ENCODE measurements at places on chromosomes 5 and 9. TPM values are rescaled to one million over a fixed set of nuclear protein-coding genes. Genes with fewer than 3 reads are reported as not detected.

DNA sequence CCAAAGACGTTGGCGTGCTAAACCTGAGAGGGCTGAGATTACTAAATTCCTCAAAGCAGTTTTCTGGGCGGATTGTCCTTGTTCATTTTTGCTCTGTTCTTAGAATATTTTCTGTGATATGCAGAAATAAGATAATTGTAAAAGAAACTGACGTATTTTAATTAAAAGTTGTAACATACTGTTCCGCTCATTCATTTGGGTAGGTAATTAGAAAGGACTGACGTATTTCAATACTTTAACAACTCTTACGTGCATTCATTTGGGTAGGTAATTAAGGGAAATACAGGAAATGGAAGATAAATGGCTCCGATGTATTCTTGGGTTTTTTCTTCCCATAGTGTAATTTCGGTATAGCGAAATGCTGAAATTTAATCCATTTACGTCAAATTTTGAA lies 1.1 kb downstream of the OSTF1 start:
- peaks cover 61% of the 10 kb centered on the region for H3K4me1 ChIP-seq
- H3K27me3 ChIP-seq = no peaks in the 10 kb centered on the region
- H3K4me3 ChIP-seq = peak overlapping the region; percentile 92

GRCh38 chr5:80704221-80704620 lies 49.4 kb upstream of the DHFR start:
- no peaks in the 10 kb centered on the region for H3K27me3 ChIP-seq
- DNase-seq = no peak
- H3K36me3 ChIP-seq = peaks cover 34% of the 10 kb centered on the region
- no peak overlapping the region for H3K4me3 ChIP-seq

- no peak overlapping the region for H3K4me3 ChIP-seq
- H3K27ac ChIP-seq = no peak overlapping the region
- no peak for DNase-seq
- no peaks in the 10 kb centered on the region for H3K36me3 ChIP-seq
- H3K4me1 ChIP-seq = no peaks in the 10 kb centered on the region
- H3K27me3 ChIP-seq = peaks cover 7% of the 10 kb centered on the region
Measured at GRCh38 chr9:2261421-2262103, 246.4 kb downstream of the SMARCA2 start.

DNA sequence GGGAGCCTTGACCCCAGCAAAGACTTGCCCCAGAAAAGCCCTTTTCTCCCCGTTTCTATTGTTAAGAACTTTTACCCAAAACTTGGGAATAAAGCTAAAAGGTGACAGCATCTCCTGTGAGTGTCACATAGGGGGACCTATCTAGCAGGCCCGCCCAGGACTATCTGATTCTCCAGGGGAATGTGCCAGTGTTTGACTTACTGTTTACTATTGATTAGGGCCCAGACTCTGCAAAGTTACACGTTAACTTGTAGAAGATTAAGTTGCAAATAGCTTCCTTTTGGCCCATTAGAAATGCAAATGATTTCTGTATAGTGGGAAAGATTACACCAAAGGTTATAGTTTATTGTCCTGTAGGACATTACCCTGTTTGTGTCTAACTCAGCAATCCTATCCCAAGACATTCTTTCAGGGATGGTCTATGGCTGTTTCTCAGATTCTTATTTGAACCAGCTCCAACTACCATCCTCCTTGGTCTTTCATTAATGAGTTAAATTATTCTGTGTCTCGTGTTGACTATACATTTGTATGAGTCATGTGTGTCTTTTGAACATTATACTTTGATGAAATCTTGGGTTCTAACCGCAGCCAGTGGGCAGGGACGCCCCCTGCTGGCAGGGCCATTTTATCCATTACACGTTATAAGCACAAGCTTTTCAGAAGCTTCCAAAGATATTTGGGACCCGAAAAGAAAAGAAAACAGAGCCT lies 60.7 kb downstream of the HRH2 start:
- H3K36me3 ChIP-seq = peaks cover 23% of the 10 kb centered on the region
- no peak overlapping the region for H3K4me3 ChIP-seq
- H3K27me3 ChIP-seq = peaks cover 1% of the 10 kb centered on the region
- no peak overlapping the region for H3K27ac ChIP-seq
- peak; percentile 86 for DNase-seq

DNA sequence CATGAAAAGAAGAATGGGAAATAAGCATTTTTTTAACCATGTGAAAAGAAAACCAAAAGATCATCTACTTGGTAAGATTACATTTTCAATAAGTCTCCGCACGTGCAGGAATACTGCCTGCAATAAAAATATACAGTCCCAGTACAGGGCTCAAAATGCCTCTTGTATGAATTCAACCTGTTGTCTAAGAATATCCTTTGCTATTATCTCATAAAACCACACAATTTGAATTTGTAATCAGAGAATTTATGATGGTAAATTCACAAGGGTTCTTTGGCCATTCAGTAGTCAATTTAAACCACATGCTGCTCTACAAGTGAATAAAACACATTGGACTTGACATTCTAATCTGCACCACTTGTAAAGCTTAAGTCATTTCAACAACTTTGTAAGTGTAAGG lies 46.6 kb downstream of the ST8SIA4 start:
- H3K4me3 ChIP-seq = peak overlapping the region; percentile 52
- peak overlapping the region; percentile 80 for H3K27ac ChIP-seq
- DNase-seq = no peak
- peaks cover 51% of the 10 kb centered on the region for H3K36me3 ChIP-seq
- peaks cover 48% of the 10 kb centered on the region for H3K4me1 ChIP-seq

DNA sequence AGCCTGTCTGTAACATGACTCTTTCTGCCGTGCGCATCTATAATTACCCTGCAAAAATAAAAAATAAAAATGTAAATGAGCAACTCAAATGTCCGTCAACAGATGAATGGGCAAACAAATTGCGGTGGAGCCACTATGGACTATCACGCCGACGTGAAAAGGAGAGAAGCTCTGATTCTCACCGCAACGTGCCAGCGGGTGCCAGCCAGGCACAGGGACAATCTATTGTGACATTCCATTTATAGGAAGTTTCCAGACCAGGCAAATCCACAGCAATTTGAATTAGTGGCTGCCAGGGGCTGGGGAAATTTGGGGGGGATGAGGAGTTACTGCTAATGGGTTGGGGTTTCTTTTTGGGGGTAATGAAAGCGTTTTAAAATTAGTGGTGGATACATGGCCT lies 96.8 kb downstream of the VAV2 start:
- no peak for DNase-seq
- H3K4me3 ChIP-seq = no peak overlapping the region
- no peaks in the 10 kb centered on the region for H3K27me3 ChIP-seq
- no peaks in the 10 kb centered on the region for H3K4me1 ChIP-seq
- no peak overlapping the region for H3K27ac ChIP-seq

- no peak overlapping the region for H3K27ac ChIP-seq
- peak overlapping the region; percentile 17 for H3K4me3 ChIP-seq
- no peaks in the 10 kb centered on the region for H3K36me3 ChIP-seq
- DNase-seq = no peak
- H3K4me1 ChIP-seq = peaks cover 6% of the 10 kb centered on the region
Measured at GRCh38 chr9:130936285-130937117, 2.5 kb downstream of the FIBCD1 start.

GRCh38 chr5:171907725-171908343 lies 98.6 kb downstream of the FBXW11 start:
- peaks cover 17% of the 10 kb centered on the region for H3K36me3 ChIP-seq
- DNase-seq = peak; percentile 86
- H3K4me1 ChIP-seq = peaks cover 36% of the 10 kb centered on the region
- peak overlapping the region; percentile 76 for H3K27ac ChIP-seq

DNA sequence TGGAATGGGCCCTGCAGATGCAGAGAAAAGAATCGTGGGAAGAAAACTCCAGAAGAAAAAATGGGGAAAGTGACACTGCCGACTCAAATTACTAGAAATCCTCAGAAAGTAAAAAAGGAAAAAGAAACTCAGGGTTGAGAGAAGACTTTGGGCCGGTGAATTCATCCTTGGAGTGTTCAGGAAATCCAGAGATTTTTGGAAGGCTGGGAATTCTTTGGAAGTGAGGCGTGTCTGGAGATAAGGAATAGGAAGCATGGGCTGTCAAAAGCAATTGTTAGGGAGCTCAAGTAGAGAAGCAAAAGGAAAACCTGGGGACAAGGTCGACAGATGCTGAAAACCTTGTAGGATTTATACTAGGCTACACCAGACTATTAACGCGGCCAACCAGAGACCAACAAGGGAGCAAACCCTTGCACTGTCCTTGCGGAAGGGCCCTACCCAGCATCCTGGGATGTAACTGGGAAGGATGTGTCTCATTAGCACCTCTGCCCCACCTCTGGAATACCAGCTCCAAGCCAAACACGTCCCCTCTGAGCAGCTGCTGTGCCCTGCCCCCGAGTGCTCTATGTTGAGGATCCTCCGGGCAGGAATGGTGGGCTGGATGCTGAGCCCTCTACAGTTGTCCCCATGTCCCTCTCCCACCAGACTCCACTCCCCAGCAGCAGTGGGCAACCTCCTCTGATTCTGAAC lies 11.6 kb downstream of the DAB2IP start:
- no peak overlapping the region for H3K4me3 ChIP-seq
- peaks cover 22% of the 10 kb centered on the region for H3K27me3 ChIP-seq
- DNase-seq = no peak
- H3K27ac ChIP-seq = no peak overlapping the region

DNA sequence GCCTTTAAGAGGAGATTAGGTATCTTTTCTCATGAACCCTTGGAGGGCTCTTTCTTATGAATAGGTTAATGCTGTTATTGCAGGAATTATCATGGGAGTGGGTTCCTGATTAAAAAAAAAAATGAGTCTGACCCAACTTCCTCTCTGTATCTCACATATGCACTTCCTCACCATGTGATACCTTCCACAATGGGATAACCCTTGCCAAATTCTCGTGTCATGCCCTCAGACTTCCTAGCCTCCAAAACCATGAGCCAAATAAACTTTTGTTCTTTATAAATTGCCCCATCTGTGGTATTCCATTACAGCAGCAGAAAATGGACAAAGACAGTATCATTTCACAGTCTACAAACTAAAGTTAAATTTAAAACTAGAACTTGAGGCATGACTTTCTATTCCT lies 1.0 kb downstream of the OR1B1 start:
- H3K27me3 ChIP-seq = peaks cover 3% of the 10 kb centered on the region
- H3K27ac ChIP-seq = no peak overlapping the region
- H3K36me3 ChIP-seq = no peaks in the 10 kb centered on the region
- H3K4me3 ChIP-seq = no peak overlapping the region
- H3K4me1 ChIP-seq = no peaks in the 10 kb centered on the region
- no peak for DNase-seq

GRCh38 chr5:111603446-111603827 lies 91.1 kb upstream of the STARD4 start:
- no peak overlapping the region for H3K4me3 ChIP-seq
- DNase-seq = no peak
- no peaks in the 10 kb centered on the region for H3K36me3 ChIP-seq
- H3K27me3 ChIP-seq = no peaks in the 10 kb centered on the region
- H3K27ac ChIP-seq = no peak overlapping the region

DNA sequence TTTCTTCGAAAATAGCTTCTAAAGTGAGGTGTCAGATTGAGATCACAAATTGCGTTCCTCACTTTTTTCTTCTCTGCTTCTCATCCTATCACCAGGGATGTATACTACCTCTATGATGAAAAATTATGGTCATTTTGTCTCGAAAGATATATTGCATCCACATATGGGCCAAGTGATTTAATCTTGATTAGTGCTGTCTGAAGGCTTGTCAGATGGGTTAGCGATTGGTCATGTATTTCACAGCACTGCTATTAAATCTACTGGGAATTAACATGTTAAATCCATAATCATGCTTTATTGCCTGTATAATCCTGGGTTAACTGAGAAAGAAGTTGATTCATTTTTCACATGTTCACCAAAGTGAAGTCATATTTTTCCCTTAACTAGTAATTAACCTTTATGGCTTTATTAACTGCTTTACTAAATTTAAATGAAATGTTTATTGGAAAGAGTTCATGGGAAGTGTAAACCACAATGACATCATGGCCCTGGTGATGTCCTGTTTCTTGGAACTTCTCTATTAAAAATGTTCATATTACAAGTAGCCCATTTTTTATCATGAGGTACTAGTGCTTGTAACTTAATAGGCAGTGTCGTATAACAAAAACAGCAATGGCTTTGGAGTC lies 193.3 kb downstream of the SMC2 start:
- no peaks in the 10 kb centered on the region for H3K36me3 ChIP-seq
- no peaks in the 10 kb centered on the region for H3K4me1 ChIP-seq
- no peak overlapping the region for H3K27ac ChIP-seq
- H3K27me3 ChIP-seq = no peaks in the 10 kb centered on the region

DNA sequence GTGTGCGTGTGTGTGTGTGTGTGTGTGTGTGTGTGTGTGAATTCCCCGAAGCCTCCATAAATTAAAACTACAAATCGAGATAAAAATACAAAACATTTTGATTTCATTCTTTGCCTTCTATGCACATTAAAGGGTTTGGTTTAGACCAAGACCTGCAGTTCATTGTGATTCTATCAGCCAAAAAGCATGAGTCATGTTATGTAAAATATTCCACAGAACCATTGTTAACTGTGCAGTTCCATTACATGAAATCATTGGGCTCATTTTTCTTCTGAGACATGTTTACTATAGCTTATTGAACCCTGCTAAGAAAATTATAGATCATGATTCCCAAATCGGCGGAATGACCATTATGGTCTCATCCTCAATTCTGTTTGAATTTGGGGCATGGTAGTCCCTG lies 11.7 kb downstream of the CAVIN4 start:
- no peak overlapping the region for H3K27ac ChIP-seq
- H3K4me1 ChIP-seq = no peaks in the 10 kb centered on the region
- no peak overlapping the region for H3K4me3 ChIP-seq
- no peak for DNase-seq
- H3K36me3 ChIP-seq = no peaks in the 10 kb centered on the region
- H3K27me3 ChIP-seq = no peaks in the 10 kb centered on the region

DNA sequence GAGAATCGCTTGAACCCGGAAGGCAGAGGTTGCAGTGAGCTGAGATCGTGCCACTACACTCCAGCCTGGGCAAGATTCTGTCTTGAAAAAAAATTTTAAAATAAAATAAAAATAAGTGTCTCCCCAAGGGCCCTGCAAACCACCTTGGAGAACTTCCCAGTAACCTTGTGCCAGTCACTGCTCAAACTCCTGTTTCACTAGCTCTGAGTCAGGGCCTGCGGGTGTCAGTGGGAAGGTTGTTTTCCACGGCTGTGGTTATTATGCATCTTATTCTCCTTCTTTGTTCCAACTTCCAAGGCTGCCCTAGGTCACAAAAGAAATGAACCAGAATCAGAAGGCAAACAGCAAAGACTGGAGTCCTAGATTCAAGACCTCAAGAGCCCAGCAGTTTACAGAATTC lies 246.7 kb downstream of the ADAMTSL1 start:
- H3K36me3 ChIP-seq = no peaks in the 10 kb centered on the region
- no peak overlapping the region for H3K27ac ChIP-seq
- H3K27me3 ChIP-seq = no peaks in the 10 kb centered on the region
- no peak for DNase-seq

- H3K4me1 ChIP-seq = no peaks in the 10 kb centered on the region
- H3K27ac ChIP-seq = no peak overlapping the region
- H3K36me3 ChIP-seq = no peaks in the 10 kb centered on the region
- H3K4me3 ChIP-seq = no peak overlapping the region
- no peak for DNase-seq
- no peaks in the 10 kb centered on the region for H3K27me3 ChIP-seq
Measured at GRCh38 chr5:153780876-153781705, 257.6 kb downstream of the FAM114A2 start.

C1QTNF3 gene
- total RNA-seq = 2.0 TPM

GRIN1 gene
- not detected for total RNA-seq

C5orf46 gene
- total RNA-seq = not detected

DNAJC25 gene
- total RNA-seq = 7.1 TPM

IL4 gene
- 20.5 TPM for total RNA-seq

UGT3A1 gene
- total RNA-seq = not detected

PROB1 gene
- 9.2 TPM for total RNA-seq

TTC16 gene
- total RNA-seq = not detected
